ENCODE measurements at places on chromosomes 2 and 18.

DNA sequence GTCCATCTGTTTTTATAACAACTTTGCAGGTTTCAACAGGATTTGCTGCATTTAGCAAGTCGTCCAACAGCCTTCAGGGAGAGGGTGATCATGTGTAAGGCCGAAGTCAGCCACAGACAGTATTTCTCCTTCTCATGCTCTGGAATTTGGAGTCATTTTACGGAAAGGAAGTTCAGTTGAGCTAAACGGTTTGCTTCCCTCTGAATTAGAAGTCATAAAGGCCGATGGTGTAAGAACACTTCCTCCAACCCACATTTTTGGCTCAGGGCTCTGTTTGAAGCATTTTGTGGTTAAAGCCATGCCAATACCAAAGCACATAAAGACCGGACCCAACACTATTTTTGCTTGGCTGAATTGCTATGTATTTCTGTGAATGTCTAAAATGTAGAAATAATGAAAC is 129.5 kb downstream of the TMEM182 start:
- no peak for ATAC-seq

GRCh38 chr2:152298754-152299153 is 36.2 kb upstream of the FMNL2 start:
- no peak for ATAC-seq

GRCh38 chr2:100801402-100801801 is 18.5 kb upstream of the NPAS2 start:
- ATAC-seq: no peak

DNA sequence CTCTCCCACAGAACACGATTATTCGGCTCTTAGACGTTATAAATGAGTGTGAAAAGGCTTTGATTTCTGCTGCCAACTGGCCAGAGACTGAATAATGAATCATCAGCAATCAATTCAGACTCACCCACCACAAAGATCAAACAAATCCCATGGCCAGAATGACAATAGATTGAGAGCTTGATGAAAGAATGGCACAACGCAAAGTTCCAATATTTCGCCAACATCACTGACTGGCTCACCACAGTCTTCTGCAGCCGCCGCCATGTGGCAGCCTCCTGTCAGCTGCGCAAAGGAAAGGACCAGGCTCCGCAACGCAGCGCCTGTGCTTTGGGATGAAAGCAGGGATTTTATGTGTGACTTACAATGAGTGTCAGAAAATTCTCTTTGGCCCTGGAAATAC is 104.4 kb upstream of the SOX11 start:
- ATAC-seq: no peak

GRCh38 chr2:174172802-174173355 is 75.5 kb downstream of the OLA1 start:
- no peak for ATAC-seq

- no peak for ATAC-seq
Measured at GRCh38 chr2:24836206-24836605, 43.0 kb downstream of the CENPO start.

- no peak for ATAC-seq
Measured at GRCh38 chr18:11857177-11857887, 6.1 kb downstream of the CHMP1B start.

DNA sequence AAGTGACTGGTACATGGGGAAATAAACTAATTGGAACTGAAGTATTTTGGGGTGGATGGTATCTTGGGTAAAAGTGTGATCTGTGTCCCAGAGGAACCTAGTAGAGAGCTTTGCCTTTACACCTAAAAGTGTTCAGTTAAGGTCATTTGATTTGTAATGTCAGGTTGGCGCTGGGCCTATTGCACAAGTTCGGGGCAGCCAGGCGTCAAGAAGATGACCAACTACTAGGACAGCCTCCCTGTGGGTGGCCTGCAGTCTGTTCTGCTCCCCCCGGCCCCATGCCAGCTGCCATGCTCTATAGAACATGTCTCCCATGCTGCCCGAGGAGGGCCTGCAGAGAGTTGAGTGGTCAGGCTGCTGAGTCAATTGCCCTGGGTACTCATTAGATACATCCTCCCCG is 10.1 kb downstream of the RRM2 start:
- no peak for ATAC-seq

DNA sequence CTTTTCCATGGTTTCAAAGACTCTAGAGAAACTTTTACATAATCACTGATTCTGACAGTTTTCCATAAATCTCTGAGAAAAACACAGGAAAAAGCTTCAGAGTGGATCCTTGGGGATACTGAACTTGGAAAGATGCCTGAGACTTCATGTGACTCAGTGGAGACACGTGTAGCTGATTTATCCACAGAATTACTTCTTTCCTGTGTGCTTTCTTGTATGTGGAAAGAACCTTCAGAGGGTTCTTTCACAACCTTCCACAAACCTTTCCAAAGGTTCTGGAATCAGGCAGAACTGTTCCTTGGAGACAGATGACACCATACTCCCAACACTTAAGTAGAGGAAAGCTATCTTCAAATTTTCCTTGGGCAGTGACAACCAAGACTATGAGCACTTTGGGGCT is 207.2 kb downstream of the RND3 start:
- ATAC-seq: no peak

DNA sequence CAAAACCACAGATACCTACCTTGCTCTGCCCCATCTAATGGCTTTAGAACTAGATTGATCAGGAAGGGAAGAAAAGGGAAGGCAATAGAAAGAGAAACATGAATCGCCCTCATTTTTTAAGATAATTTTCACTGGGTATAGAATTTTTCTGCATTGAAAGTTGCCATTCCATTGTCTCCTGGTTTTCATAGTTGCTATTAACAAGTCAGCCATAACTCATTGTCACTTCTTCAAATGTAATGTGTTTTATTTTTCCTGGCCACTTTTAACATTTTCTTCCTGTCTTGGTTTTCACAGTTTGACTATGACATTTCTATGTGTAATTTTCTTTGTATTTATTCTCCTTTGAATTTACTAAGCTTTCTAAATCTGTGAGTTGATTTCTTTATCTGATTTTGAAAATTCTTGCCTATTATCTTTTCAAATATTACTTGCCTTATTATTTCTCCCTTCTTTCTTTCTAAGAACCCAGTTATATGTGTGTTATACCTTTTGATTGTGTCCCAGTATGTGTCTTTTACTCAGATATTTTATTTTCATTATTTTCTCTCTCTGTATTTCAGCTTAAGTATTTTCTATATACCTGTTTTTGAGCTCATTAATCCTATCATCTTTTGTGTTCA is 85.5 kb upstream of the GLI2 start:
- ATAC-seq: no peak

- no peak for ATAC-seq
Measured at GRCh38 chr18:79318142-79318673, 77.5 kb upstream of the NFATC1 start.

DNA sequence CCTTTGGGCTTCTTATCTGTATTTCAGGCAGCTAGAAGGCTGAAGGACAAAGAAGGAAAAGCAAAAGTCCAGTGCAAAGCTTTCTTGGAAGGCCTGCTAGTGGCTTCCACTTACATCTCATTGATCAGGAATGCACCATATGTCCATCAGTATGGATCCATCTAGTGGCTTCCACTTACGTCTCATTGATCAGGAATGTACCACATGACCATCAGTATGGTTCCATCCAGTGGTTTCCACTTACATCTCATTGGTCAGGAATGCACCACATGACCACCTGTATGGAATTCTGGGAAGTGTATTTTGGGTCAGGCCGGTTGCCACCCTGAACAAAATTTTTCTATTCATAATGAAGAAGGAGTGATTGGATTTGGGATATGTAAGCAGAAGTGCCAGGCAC is 70.6 kb downstream of the LYPD6 start:
- ATAC-seq: no peak

- no peak for ATAC-seq
Measured at GRCh38 chr2:15642815-15643500, 51.3 kb downstream of the DDX1 start.

GRCh38 chr2:216872624-216873023 is 12.8 kb upstream of the TNP1 start:
- no peak for ATAC-seq

DNA sequence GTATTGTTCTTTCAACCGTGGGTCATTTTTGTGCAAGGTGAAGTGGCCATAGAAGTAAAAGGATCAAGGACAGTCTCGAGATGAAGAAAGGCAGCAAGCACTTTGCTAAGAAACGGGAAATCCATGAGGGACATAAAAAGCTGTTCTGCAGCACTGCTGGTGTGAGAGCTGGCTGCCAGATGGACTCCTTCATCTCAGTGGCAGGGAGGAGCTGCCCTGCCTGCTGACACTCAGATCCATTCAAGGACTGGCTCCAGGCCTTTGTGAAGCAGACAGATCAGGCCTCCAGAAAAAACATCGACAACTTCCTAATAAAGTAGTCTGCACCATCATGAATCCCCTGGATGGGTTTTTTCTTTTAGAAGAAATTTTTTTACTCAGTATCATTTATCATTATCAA is 29.5 kb downstream of the RMC1 start:
- ATAC-seq: no peak

GRCh38 chr2:42935692-42936671 is 143.6 kb upstream of the HAAO start:
- ATAC-seq: peak; percentile 60

DNA sequence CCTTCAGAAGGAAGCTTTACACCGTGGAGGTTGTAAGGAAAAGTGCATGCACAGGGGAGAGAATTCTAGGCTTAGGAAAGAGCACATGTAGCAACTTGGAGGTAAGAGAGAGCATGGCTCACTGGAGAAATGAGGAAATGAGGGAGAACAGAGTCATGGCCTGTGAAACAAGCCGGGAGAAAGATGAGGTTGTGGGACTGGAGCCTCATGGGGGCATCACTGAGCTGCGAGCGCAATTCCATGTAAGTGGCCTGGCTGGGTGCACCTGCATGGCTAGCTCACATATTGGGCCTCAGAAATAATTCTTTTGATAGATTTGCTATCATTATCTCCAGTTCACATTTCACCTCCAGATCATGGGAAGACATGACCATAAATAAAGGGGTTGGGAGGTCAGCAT is 785.5 kb upstream of the RAB6C start:
- ATAC-seq: no peak

DNA sequence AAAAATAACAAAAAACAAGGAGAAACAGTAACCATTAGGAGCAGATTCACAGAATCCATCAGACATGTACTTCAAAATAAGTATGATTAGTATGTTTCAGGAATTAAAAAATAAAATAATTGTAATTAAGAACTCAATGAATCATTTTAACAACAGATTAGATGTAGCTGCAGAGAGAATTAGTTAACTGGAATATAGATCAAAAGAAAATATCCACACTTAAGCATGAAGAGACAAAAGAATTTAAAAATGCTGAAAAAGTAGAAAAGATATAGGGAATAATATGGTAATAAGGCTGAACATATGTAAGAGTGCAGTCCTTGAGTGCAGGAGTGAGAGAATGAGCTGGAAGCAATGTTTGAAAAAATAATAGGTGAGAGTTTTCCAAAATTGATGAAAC is 24.1 kb upstream of the OR6B3 start:
- ATAC-seq: no peak

GRCh38 chr18:69491576-69491975 is 90.9 kb downstream of the DOK6 start:
- no peak for ATAC-seq

- ATAC-seq: peak; percentile 30
Measured at GRCh38 chr2:11829324-11829946, 83.0 kb downstream of the LPIN1 start.

GRCh38 chr2:201452058-201452921 is 750 bp downstream of the STRADB start:
- ATAC-seq: peak; percentile 13

GRCh38 chr2:218030409-218031195 is 27.8 kb upstream of the TNS1 start:
- ATAC-seq: no peak

GRCh38 chr2:62195421-62196277 is at the start of gene B3GNT2:
TSS of gene B3GNT2 (plus strand) at chr2:62196115. CDS start at chr2:62222221, 26,106 bp downstream.
- peak; percentile 75 for ATAC-seq

- no peak for ATAC-seq
Measured at GRCh38 chr18:42131066-42131929, 176.3 kb downstream of the PIK3C3 start.

DNA sequence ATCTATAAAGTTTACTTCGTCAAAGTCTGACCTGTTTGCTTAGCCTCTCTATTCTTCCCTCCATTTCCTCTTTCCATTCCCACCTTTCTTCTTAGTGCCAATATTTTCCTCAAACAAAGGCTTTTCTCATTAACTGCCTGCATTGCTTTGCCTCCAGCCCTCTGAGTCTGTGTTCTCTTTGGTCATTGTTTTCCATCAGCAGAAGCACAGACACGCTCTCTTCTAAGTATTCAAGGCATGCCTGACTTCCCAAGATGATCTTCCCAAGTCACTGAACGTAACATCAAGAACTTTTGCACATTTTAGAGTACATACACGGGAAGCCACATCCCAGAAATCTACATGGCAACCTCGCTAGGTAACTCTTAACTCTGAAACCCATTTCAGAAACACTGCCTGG is 32.6 kb upstream of the ANXA4 start:
- no peak for ATAC-seq

- no peak for ATAC-seq
Measured at GRCh38 chr2:5236249-5236648, 455.9 kb upstream of the SOX11 start.

GRCh38 chr18:11112286-11112685 is 37.1 kb downstream of the PIEZO2 start:
- ATAC-seq: no peak

- ATAC-seq: peak; percentile 67
Measured at GRCh38 chr2:58107803-58108710, 61.5 kb downstream of the VRK2 start.

DNA sequence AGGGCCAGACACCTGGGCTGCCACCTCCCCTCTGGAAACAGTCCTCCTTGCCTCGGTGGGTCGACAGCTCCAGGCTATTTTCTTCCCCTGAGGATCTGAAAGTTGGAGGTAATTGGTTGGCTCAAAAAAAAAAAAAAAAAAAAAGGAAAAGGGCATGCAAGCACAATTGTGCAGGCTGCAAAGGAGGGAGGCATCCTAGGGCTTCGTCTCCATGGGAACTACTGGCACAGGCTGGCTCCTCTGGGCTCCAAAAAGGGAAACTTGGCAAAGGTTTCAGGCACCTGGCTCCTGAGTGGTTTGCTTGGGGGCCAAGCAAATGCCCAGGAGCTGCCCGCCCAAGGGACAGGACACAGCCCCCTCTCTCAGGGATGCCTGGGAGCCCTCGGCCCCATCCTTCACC is 1.1 kb upstream of the KCNIP3 start:
- no peak for ATAC-seq

DNA sequence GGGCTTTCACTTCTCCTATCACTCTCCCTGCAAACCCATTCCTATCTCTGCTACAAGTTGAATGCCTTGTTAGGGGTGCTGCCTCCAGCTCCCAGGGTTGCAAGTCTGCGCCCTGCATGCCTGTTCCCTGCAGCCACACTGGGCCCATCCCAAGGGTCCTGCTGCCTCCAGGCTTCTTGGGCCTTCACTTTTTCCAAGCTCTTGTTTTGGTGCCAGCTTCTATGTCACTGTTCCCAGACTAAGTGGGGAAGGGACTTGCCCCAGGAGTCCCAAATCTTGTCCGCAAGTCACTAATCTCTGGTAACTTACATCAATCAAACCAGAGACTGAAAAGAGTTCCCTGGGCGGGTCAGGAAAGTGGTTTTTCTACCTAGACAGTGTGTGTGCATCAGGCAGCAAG is 65.4 kb downstream of the ZCCHC2 start:
- ATAC-seq: no peak

- ATAC-seq: no peak
Measured at GRCh38 chr2:72815655-72816278, 10.1 kb downstream of the EXOC6B start.

GRCh38 chr2:37832590-37833197 is 92.4 kb upstream of the RMDN2 start:
- peak; percentile 78 for ATAC-seq

Data from activated CD4-positive, CD25-positive, alpha-beta regulatory T cell treated with anti-CD3 and anti-CD28 coated beads, Interleukin-2, amount 50 U/mL, for 24 hours (primary cell).